Spleen (tissue), 13 donors: ENCODE measurements at places on chromosomes 2 and 18. TPM values are rescaled to one million over a fixed set of nuclear protein-coding genes. Genes with fewer than 3 reads are reported as not detected.

- no peak for DNase-seq
Observed at GRCh38 chr2:24643051-24643450, 150.1 kb downstream of the PTRHD1 start.

The PLB1 gene
- 4.5 TPM for polyA plus RNA-seq

DNA sequence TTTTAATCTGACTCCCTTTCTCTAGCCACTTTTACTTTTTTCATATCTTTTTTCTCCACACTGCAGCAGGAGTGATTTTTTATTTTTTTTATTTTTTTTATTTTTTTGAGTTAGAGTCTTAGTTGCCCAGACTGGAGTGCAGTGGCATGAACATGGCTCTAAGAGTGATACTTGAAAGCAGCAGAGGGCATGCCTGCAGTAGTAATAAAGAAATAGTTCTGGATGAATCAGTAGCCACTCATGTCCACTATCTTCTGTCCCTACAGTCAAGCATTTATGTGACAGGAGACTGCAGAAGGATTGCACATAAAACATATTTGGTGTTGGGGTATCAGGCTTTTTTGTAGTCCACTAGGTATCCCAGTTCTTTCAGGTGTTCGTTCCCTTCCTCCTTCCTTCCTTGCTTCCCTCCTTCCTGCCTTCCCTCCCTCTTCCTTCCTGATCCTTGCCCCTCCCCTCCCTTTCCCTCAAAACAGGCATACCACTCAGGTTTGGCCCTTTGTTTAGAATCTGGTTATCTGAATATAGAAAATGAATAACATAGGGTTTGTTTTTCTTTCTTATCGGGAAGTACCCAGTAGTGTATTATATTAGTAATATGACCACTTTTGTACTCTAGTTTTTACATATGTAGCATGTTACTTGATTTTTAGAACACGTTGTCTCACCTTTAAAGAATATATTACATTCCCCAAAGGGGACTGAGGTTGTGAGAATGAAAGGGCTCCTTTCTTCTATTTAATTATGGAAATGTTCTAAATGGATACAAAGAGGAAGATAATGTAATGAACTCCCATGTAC lies 23.5 kb downstream of the MIB1 start:
- DNase-seq = no peak

DNA sequence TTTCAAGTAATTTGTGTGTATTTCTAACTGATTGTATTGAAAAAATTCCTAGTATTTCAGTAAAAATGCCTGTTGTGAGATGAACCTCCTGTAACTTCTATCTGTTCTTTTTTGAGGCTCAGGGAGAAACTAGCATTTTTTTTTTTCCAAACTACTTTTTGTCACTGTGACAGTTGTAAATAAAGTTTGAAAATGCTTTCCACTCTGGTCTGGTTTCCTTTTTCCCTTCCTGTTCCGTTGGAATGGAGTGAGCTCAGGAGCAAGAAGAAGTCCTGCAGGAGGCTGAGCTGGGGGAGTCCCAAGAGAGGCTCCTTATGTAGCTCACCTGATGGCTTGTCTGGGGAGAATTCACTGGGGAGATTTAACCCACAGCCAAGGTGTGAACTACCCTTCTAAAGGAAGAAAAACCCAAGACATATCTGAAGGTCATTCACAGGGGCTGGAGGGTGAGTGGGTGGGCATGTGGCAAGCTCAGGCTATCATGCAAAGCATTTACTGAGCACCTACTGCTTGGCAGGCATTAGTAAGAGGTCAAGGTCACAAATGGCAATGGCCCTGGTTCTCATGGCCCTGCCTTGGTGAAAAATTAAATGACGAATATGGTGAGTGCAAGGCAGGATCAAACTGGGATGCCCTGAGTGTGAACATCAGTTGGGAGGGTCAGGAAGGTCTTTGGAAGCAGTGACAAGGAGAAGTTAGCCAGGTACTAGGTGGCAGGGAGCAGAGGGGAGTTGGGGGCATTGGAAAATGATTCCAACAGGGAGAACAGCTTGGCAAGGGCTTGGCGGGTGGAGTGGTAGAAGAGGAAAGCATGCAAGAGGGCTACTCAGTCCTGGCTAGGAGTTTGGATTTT lies 28.7 kb downstream of the LBH start:
- DNase-seq = no peak

The MYCN gene
- 0.15 TPM for polyA plus RNA-seq

The RGPD4 gene
- polyA plus RNA-seq = not detected

DNA sequence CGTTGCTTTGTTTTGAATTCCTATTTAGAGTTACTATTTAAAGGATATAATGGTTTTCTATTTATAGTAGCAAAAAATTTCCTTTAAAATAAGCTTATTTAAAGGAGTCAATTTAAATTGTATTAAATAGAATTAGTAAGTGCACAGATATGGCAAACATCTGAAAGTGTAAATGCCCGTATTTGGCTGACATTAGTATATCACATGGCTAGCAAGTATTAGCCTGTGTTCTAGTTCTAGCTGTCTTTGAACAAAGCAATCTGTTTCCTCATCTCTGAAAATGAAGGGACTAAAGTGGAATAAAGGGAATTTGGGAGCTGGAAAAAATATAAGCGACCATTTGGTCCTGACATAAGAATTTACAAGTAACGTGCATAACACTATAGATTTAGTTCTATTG lies 32.2 kb downstream of the PELI1 start:
- no peak for DNase-seq

- DNase-seq = no peak
Observed at GRCh38 chr2:64311948-64312621, 141.9 kb upstream of the LGALSL start.

DNA sequence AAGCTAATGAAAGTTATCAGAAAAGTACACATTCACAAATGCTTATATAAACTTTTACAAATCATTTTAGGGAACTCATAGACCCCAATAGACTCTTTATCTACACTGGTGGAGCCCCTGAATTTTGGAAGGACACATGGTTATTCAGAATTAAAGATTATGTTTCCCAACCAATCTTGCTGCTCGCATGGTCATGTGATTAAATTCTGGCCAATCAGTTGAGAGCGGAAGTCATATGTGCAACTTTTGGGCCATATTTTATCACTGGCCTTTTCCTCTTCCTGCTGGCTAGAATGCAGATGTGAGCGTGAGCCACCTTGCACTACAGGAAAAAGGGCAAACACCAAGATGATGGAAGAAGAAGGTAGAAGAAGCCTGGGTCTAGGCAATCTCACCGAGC lies 19.8 kb downstream of the THOC1 start:
- no peak for DNase-seq

- no peak for DNase-seq
Observed at GRCh38 chr2:109694190-109694589, 80.0 kb downstream of the SOWAHC start.

GRCh38 chr2:109247340-109247739 lies 118.3 kb downstream of the SH3RF3 start:
- DNase-seq = peak; percentile 47

The ARHGAP28 gene
- polyA plus RNA-seq = 1.9 TPM

GRCh38 chr2:72051971-72052505 lies 95.6 kb downstream of the CYP26B1 start:
- no peak for DNase-seq

The SERPINB7 gene
- polyA plus RNA-seq = not detected

DNA sequence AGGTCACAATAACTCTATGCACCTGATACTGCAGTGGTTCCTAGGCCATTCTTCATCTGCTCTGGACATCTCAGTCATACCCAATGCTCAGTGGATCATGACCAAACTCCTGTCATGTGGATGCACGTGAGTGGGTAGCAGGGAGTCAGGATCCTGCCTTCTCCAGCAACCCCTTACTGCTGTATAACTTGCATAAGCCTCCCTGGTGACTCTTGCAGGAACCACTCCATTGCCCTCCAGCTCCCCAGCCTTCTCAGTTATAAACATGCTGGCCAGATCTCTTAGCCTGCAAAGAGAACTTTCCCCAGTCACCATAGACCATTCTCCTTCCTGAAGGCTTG lies 98.6 kb upstream of the ZNF397 start:
- DNase-seq = no peak

The GPR148 gene
- not detected for polyA plus RNA-seq

DNA sequence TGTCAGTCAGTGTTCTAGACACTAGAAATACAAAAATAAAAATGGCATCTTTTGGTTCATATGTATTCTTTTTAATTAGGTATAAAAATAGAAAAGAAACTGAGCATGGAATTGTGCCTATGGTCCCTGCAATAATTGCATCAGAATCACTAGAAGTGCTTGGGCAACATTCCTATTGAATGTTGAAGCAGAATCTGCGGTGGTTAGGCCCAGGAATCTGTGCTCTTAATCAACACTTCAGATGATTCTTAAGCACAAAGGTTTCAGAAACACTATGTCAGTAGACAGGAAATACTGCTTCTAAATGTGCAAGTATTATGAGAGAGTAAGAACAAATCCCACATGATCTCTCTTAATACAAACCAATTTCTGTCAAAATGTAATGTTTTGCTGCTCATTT lies 20.3 kb upstream of the RBBP8 start:
- DNase-seq = no peak

The TMEFF2 gene
- not detected for polyA plus RNA-seq

- DNase-seq = no peak
Observed at GRCh38 chr2:209381091-209381490, 42.8 kb upstream of the MAP2 start.

GRCh38 chr2:125560855-125561254 lies 1095.1 kb upstream of the GYPC start:
- no peak for DNase-seq

DNA sequence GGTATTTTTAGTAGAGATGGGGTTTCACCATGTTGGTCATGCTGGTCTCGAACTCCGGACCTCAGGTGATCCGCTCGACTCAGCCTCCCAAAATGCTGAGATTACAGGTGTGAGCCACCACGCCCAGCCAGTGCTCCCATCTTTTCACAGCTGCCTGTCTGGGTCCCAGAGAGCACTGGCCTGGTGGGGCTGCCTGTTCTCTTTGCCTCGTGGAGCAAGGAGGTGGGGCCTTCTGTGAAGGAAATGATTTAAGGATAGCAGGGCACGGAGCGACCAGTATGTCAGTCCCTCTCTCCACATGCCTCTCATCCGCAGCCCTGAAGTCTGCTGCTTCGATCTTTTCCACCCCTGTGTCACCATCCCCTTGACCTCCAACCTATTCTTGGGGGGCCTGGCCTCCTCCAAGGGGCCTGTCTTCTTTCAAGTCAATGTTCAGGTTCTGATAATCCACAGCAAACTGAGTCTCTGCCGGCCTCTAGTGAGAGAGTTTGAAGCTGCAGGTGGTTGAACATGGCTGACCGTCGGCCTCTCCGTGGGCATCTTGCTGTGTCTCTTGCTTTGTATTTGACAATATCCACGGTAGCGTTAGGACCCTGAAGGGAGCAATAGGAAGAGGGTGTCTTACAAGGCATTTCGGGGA lies 28.2 kb upstream of the GIGYF2 start:
- DNase-seq = no peak

The WNT10A gene
- 1.5 TPM for polyA plus RNA-seq

DNA sequence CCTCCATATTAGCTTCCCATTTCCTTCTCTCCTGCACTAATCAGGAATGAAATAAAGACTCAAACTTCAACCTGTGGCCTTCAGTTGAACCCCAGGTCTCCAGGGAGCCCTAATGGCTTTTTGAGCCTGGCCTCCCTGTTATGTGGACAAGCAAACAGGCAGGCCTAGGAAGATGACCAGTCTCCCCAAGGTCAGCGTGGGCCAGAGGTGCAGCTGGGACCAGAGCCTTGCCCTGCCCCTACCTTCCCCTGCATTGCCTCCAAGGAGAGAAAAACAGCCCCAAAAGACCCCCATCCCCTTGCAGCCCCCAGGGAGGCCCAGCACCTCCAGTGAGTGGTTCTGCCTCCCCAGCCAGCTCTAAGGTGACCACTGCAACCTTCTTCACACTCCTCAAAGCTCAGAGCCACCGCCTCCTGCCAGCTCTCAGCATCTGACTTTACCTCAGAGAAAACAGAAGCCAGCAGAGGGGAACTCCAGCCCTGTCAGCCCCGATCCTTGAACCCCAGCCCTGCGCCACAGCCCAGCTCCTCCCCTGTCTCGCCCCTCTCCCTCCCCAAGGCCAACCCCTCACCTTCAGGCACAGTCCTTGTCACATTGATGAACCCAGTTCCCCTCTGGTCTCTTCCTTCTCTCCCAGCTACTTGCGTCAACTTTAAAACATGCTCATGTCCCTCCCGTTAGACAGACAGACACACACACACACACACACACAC lies 59.5 kb upstream of the ID2 start:
- no peak for DNase-seq

The SERPINB5 gene
- not detected for polyA plus RNA-seq

- DNase-seq = no peak
Observed at GRCh38 chr2:119756837-119757236, 2.9 kb upstream of the PTPN4 start.

The IL37 gene
- not detected for polyA plus RNA-seq

The ABCG8 gene
- not detected for polyA plus RNA-seq

DNA sequence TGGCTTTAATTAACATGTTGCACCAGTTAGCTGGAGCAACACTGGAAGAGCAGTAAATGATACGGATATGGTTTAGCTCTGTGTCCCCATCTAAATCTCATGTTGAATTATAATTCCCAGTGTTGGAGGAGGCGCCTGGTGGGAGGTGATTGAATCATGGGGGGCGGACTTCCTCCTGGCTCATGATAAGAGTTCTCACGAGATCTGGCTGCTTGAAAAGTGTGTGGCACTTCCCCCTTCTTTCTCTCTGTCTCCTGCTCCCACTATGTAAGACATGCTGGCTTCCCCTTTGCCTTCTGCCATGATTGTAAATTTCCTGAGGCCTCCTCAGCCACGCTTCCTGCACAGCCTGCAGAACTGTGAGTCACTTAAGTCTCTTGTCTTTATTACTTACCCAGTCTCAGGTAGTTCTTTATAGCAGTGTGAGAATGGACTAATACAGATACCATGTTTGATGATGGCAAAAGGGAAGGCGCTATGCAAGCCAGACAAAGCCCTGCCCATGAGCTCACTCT lies 963.6 kb downstream of the SOCS6 start:
- no peak for DNase-seq

The ACTR1B gene
- polyA plus RNA-seq = 63.4 TPM

- no peak for DNase-seq
Observed at GRCh38 chr2:103605071-103605780, 843.4 kb downstream of the TMEM182 start.

The SIGLEC15 gene
- 0.28 TPM for polyA plus RNA-seq

The MGAT4A gene
- polyA plus RNA-seq = 5.7 TPM

DNA sequence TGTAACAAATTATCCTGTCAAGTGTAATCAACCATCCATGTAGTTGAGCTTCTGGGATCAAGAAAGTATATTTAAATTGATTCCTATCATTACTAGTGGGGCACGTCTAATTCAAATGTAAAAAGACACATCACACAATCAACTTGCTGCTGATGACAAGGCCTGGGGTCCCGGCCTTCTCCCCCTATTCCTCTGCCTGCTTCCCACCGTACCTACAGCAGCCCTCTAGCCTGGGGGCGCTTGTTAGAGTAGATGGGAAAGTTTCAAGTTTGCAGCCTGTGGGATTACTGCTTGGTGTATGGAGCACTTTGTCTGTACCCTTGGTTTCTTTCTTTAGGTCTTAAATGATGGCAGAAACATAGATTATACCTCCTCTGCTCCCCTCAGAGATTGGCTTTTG lies 333.3 kb upstream of the KYNU start:
- no peak for DNase-seq

- no peak for DNase-seq
Observed at GRCh38 chr2:69731147-69731970, 10.6 kb upstream of the ANXA4 start.

- peak; percentile 91 for DNase-seq
Observed at GRCh38 chr2:237072067-237072931, 13.4 kb upstream of the COPS8 start.

GRCh38 chr2:113025737-113026136 lies 20.5 kb downstream of the IL36A start:
- DNase-seq = no peak

- DNase-seq = no peak
Observed at GRCh38 chr18:56451188-56451587, 187.2 kb downstream of the TXNL1 start.

GRCh38 chr2:152411154-152411553 lies 76.2 kb downstream of the FMNL2 start:
- no peak for DNase-seq

The ACMSD gene
- polyA plus RNA-seq = not detected
